ENCODE measurements at places on chromosomes 13 and 19. TPM values are rescaled to one million over a fixed set of nuclear protein-coding genes. Genes with fewer than 3 reads are reported as not detected.
A peak's percentile ranks its signal among the peaks of the same experiment; 100 is the strongest.

The MAST1 gene
- 0.27 TPM for polyA plus RNA-seq

The ZNF792 gene
- polyA plus RNA-seq = 2.7 TPM

- peak; percentile 48 for DNase-seq
These were observed 60.6 kb downstream of the NDFIP2 start for GRCh38 chr13:79541426-79542049.

GRCh38 chr13:43206838-43207237, 183.5 kb downstream of the DNAJC15 start:
- no peak for DNase-seq

DNA sequence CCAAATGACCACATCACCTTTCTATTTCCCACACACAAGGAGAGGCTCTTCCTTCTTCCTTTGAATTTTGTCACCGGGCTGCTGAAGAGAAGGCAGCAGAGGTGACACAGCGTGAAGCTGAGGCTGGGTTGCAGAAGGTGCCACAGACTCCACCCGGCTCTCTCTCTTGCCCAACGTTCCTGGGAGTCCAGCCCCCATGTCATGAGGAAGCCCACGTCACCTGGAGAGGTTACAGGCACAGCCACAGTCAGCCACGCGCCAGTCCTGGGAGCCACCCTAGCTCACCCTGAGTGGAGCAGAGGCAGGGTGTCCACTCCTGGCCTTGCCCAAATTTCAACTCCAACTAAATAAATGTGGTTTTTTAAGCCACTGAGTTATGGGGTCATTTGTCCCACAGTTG, 4.8 kb upstream of the TMEM255B start:
- DNase-seq = no peak
